ENCODE measurements at places on chromosomes 6 and 20.

GRCh38 chr6:101531538-101531937, 138.0 kb downstream of the GRIK2 start:
- no peak for DNase-seq

- no peak for DNase-seq
Observed at GRCh38 chr6:35562060-35562459, 49.4 kb upstream of the TULP1 start.

- DNase-seq: no peak
Observed at GRCh38 chr20:19181552-19181951, 30.9 kb upstream of the SLC24A3 start.

- no peak for DNase-seq
Observed at GRCh38 chr6:83558975-83559374, 46.6 kb downstream of the PRSS35 start.

GRCh38 chr6:127515794-127516661, 3.1 kb downstream of the MTCL3 start:
- peak; percentile 75 for DNase-seq

GRCh38 chr6:26105109-26105730, 18.0 kb downstream of the HFE start:
- no peak for DNase-seq
